Activated CD4-positive, alpha-beta T cell treated with anti-CD3 and anti-CD28 coated beads for 4 hours (primary cell): ENCODE measurements at places on chromosomes 6 and 20.

DNA sequence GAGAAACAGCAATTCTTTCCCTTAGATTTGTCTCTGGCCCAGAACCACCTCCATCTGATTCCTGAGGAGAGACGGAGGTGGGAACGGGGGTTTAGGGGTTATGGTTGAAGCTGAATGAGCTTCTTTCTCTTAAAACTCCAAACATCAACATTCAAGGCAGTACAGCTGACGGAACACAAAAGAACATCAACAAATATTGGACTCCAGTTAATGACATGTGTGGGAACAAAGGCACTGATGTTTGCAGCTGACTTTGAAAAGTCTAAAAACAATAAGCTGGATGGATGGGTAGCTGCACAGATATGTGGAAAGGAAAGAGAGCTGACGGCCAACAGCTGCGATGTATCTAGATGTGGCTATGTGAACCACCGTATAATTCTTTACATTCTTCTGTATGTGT, 256.5 kb downstream of the SOD2 start:
- no peak for DNase-seq

DNA sequence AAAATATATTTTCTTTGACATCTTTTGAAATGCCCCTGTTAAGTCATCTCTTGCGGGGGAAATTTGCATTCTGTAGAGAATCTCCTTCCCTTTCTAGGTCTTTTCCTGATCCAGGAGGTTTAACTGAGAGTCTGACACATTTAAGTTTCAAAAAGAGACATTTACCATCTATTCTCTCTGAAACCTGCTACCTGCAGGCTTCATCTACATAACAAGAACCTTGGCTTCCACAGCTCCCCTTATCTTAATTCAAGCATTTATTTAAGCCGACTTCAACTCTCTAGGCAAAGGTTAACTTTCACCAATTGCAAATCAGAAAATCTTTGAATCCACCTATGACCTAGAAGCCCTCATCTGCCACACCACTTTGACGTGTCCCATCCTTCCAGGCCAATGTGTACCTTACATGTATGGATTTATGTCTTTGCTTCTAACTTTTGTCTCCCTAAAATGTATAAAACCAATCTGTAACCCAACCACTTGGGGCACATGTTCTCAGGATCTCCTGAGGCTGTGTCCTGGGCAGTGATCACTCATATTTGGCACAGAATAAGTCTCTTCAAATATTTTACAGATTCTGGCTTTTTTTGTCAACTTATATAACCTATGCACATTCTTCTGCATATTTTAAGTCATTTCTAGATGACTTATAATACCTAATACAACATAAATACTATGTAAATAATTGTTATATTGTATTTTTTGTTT, 666.7 kb downstream of the UTRN start:
- no peak for DNase-seq

- no peak for DNase-seq
Observed at GRCh38 chr20:43761386-43762340, 34.9 kb upstream of the GTSF1L start.

- no peak for DNase-seq
Observed at GRCh38 chr6:170290296-170291128, at the start of gene DLL1. DLL1 (minus strand) TSS chr6:170291078; CDS start chr6:170290139, 939 bp downstream.

DNA sequence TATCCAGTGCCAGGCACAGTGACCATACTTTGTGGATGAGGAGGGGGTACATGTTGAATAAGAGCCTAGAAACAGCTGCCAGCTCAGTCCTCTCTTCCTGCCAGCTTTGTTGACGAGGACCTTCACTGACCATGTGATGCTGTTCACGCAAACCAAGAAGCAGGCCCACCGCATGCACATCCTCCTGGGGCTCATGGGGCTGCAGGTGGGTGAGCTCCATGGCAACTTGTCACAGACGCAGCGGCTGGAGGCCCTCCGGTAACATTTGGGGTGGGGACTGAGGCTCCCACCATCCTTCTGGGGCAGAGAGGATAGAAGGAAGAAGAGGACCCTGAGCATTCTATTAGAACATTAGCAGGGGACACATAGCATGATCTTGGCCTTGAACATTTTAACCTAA, 15.6 kb downstream of the DDX27 start:
- DNase-seq: no peak

GRCh38 chr6:108118810-108119768, 44.5 kb upstream of the OSTM1 start:
- no peak for DNase-seq

GRCh38 chr20:30484009-30484748, 773.3 kb upstream of the DEFB115 start:
- no peak for DNase-seq

- no peak for DNase-seq
Observed at GRCh38 chr20:37397076-37397953, 51.4 kb downstream of the SRC start.

DNA sequence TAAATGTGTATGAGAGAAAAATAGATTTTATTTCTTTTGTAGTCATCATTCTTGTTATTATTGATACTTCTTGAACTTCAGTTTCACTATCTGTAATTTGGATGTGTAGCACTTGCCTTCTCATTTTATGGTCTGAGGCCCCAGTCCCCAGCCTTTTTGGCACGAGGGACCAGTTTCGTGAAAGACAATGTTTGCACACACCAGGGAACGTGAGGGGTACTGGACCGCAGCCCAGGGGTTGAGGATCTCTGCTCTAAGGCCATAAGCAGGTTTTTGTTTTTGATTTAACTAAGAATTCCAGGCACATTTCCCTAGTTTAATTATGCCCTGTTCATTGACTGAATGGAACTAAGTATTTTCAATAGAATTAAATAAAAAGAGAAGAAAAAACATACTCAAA, 261.5 kb downstream of the BMP2 start:
- no peak for DNase-seq

GRCh38 chr20:43947316-43947710, 32.7 kb downstream of the TOX2 start:
- no peak for DNase-seq

- no peak for DNase-seq
Observed at GRCh38 chr20:22999756-23000155, 35.4 kb upstream of the SSTR4 start.

DNA sequence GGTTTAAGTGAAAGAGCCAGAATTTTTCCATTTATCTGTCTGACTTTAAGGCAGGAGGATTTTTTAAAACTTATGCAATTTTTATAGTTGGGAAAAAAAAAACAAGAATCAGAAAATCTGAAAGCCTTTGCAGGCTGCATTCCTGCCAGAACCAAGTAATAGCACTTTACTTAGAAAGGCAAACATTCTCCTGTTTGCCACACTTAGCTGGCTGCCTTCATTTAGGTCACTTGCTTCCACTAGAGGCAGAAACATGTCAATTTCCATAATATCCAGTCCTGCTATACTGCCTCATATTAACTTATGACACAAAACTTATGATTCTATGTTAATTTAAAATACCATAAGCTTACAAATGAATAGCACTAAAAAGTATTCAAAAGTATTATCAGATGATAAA, 425.8 kb downstream of the FRK start:
- DNase-seq: no peak

GRCh38 chr6:42316981-42317380, 99.3 kb upstream of the MRPS10 start:
- DNase-seq: no peak

DNA sequence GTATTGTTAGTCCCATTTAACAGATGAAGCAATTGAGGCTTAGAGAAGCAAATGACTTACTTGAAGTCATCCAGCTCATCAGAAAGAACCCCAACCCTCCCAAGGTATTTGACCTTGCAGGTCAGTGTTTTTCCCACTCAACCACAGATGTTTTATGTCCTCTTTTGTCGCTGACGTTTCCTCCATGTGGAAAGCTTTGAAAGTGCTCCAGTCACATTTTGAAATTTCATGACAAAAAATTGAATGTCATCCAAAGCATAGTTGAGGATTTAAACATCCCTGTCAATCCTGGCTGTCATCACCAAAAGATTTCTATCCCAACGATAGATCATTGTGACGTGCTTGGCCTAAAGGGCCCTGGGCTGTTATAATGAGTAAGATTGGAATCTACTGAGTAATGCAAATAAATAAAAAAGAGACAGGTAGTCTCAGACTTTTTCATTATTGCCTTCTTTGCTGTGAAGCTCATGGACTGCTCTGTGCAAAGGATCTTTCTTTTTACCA, 102.7 kb downstream of the TSHZ2 start:
- DNase-seq: no peak

DNA sequence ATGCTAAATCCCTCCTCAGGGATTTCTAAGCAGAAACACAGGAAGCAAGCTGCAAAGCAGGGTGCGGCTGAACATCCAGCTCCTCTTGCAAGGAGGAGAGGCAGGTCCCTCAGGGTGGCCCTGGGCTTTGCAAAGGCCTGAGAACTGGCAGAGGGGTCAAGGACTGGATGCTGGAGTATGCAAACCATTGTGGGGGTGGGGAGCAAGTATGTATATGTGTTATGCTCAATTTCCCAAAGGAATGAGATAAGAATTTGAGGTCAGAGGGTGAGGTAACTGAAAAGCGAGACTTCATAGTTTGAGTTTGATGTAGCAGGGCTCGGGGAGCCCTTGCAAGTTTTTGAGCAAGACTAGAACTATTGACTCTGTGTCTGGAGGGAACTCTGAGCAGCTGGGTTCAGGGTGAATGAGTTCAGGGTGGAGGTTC, 11.2 kb downstream of the SLC22A2 start:
- no peak for DNase-seq

- DNase-seq: no peak
Observed at GRCh38 chr6:109791301-109791700, 100.2 kb downstream of the FIG4 start.
